ENCODE measurements at places on chromosomes 6 and 20.

GRCh38 chr6:126140015-126140414 is 153.7 kb downstream of the TRMT11 start:
- DNase-seq, result no peak

- DNase-seq, result no peak
These were observed 364.1 kb upstream of the BTBD3 start for GRCh38 chr20:11553603-11554002.

DNA sequence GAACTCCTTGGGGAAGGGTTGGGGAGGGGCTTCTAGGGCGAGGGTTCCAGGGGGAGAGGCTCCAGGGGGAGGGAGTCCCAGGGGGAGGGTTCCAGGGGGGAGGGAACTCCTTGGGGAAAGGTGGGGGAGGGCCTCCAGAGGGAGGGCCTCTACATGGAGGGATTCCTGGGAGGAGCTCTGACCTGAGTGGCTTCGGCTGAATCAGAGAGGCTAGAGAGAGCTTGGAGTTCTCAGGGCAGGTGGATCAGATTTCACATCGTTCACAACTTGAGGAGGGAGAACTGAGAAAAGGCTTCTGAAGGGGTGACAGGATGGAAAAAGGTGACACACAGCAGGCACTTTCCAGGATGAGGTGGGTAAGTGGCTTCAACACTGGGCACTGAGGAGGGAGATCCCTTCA is 49.1 kb downstream of the DAAM2 start:
- peak; percentile 59 for DNase-seq

DNA sequence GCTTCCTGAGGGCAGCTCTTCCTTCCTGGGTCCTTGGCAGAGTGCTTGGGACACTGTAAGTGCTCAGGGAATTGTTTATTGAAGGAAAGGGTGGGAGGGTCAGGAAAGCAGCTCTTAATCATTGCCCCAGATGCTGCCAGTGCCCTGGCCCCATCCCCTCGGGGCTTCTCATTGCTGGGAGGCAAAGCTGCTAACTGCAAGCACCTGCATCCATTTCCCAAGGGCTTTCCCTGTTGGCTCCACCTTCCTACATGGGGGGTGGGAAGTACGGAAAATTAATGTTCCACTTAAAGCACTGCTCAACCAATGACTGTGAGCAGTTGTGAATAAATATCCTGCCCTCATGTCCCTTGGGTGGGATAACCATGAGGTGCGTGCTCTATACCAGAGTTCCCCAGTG is 56.4 kb downstream of the NDUFAF5 start:
- DNase-seq, result no peak

DNA sequence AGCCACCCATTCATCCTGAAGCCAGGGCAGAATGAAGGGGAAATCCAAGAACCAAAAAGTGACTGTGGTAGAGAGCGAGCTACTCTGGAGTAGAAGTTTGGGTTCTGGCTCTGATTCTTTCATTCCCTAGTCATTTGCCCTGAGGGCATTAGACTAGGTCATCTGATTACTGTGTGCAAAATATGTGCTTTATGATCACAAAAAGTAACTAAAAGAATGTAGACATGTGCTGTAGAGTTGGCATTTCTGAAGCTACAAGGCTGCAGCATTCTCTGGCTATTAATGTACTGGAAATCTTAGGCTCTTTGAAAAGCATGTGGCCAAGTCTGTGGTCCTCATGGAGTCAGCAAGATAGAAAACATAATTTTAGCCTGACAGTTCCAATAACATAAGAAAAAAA is 94.2 kb downstream of the TBC1D7 start:
- DNase-seq, result no peak

- DNase-seq, result no peak
These were observed 31.1 kb upstream of the F13A1 start for GRCh38 chr6:6351511-6352025.

DNA sequence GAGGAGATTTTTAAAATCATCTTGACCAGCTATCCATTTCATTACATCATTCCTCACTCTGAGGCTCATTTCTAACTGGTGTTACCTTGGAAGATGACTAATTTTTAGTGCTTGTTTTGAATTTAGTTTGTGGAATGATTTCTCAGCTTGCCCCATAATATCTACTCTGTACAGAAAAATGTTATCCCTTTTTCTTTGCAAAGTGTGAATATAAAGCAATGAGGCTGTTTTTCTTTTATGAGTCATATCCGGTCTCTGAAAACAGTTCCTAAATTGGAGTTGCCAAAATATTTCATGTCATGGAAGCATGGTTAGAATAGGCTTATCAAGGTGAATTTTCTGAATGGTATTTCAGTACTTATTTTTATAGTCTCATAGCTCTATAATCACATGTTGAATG is 43.8 kb downstream of the FUT9 start:
- no peak for DNase-seq

- no peak for DNase-seq
These were observed 41.2 kb downstream of the BTBD3 start for GRCh38 chr20:11958855-11959254.

DNA sequence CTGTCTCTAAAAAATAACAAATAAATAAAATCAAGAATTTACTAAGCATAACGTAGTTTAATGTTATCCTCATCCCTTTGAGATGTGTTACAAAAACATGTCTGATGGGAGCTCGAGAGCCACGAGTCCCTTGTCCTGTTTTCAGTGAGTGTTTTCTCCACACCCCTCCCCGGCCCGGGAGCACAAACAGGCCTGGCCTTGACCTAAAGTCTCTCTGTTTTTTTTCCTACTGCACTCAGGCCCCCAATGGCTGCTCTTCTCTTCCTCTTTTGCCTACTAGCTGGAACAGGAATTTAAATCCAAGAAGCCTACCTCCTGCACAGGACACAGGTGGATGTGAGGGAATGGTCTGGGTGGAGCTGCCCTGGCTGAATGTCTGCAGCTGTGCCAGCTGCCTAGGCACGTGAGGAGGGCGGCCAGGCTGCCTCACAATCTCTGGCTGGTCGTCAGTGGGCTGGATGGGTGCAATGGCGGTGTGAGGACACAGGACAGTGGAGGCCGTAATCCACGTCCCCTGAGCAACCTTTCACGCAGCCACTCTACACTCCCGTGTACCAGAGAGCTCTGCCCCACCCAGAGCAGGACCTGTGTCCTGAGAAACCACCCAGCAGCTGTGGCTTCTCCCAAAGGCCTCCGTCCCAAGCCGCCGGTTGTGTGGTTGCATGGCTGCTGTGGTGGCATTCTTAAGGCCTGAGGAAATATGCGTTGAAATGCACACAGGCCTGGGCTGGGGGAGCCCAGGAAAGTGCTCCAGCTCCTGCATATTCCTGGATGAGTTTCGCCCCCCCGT is 117.5 kb downstream of the FAM120B start:
- no peak for DNase-seq

DNA sequence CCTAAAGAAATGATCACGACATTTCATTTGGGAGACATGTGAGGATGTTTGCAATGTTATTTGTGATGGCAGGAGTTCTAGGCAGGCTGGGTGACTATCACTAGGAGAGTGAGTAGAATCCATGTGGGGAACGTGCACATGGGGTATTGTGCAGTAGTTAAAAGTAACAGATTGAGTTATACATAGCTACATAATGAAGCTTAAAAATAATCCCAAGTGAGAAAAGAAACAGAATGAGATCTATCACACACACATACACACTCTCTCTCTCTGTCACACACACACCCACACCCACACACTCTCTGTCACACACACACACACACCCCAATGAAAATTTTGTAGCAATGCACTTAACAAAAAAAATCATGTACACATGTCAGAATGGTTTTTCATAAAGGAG is 218.7 kb upstream of the ARG1 start:
- DNase-seq, result no peak

- DNase-seq, result peak; percentile 91
These were observed at the start of gene LRRN4 for GRCh38 chr20:6053776-6054688. LRRN4 (minus strand) TSS chr20:6054060; CDS start chr20:6052799, 1,261 bp downstream.
